ENCODE measurements at places on chromosomes 2 and 18. TPM values are rescaled to one million over a fixed set of nuclear protein-coding genes. Genes with fewer than 3 reads are reported as not detected.
A peak's percentile ranks its signal among the peaks of the same experiment; 100 is the strongest.

- H3K4me1 ChIP-seq, result no peaks in the 10 kb centered on the region
- no peak for DNase-seq
- H3K4me3 ChIP-seq, result no peak overlapping the region
- H3K27me3 ChIP-seq, result no peaks in the 10 kb centered on the region
Measured at GRCh38 chr2:225425284-225425683, 25.8 kb downstream of the NYAP2 start.

DNA sequence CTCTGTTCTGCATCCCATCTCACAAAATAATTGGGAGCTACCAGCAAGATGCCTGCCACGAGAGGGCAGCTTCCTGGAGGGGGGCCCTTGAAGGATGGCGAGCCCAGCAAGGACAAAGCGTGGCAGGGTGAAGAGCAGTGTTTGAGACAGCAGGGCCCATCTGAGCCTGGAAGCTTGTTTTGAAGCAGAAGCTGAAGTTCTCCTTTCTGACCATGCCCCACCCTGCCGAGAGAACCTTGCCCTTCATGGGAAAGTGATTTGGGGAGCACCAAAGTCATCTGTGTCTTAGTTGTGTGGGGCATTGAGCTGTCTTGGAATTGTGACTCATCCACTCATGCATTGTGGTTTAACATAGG lies 216.3 kb downstream of the BCL11A start:
- no peaks in the 10 kb centered on the region for H3K4me1 ChIP-seq
- no peaks in the 10 kb centered on the region for H3K27me3 ChIP-seq
- H3K27ac ChIP-seq, result no peak overlapping the region
- H3K4me3 ChIP-seq, result no peak overlapping the region

DNA sequence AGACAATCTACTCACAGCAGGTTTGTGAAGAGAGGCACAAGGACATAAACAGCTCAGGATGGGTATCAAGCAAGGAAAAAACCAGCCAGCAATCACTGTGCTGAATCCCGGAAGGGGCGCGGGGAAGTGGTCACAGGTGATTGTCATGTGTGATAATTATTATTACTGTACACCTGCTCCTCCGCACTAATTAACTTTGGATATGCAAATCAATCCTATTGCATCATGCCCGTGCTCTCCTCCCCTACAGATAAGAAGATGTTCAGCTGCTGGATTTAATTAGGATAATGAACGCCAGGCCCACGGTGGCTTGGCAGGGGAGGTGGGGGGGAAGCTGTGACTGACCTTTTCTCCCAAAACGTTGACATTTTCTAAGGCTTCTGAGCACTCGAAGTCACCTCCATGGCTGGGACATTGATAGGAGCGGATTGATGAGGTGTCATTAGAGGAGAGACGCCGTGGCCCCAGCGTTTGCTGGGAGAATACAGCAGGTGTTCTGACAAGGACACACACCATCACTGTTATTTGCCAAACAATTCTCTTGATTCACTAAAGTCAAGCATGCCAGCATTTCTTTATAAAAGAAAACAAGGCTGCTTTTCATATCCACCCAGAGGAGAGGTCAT lies 160.3 kb upstream of the VRK2 start:
- H3K27ac ChIP-seq, result no peak overlapping the region
- DNase-seq, result no peak
- no peaks in the 10 kb centered on the region for H3K36me3 ChIP-seq

GRCh38 chr18:58362027-58362575 lies 266.8 kb downstream of the ALPK2 start:
- DNase-seq, result peak; percentile 96
- H3K27ac ChIP-seq, result peak overlapping the region; percentile 89
- H3K4me1 ChIP-seq, result peaks cover 22% of the 10 kb centered on the region
- no peaks in the 10 kb centered on the region for H3K27me3 ChIP-seq

DNA sequence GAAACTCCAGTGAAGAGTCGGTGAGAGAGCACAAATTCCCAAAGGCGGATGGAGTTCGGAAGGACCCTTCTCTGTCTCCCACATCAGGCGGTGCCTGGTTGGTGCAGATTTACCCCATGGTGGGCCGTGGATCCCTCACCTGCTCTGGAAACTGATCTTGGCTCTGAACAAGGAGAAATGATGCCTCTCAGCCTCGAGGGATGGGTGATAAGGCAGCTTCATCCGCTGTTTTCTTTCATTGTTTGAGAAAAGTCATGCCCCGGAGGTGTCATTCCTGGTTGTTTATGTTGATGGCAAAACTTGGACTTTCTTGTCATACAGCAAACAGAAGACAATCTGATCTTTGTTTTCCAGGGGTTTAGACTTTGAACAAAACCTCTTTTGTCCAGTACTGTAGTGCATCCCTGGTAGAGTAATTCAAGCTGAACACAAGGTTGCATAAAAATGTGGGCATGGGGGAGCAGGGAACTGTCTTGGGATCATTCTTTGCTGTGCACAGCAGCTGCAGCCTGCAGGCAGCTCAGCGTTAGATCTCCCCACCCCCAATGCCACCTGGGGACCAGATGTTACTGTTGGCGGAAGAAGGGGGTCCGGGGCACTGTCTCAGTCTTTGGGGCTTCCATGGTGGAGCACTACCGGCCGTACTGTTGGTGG lies 81.3 kb downstream of the NFATC1 start:
- H3K36me3 ChIP-seq, result no peaks in the 10 kb centered on the region
- H3K4me3 ChIP-seq, result no peak overlapping the region
- H3K4me1 ChIP-seq, result no peaks in the 10 kb centered on the region
- H3K27ac ChIP-seq, result no peak overlapping the region
- no peaks in the 10 kb centered on the region for H3K27me3 ChIP-seq

- DNase-seq, result peak; percentile 32
- H3K27me3 ChIP-seq, result no peaks in the 10 kb centered on the region
- H3K4me1 ChIP-seq, result no peaks in the 10 kb centered on the region
- H3K27ac ChIP-seq, result no peak overlapping the region
- no peak overlapping the region for H3K4me3 ChIP-seq
Measured at GRCh38 chr2:46921676-46922448, 6.3 kb upstream of the MCFD2 start.

DNA sequence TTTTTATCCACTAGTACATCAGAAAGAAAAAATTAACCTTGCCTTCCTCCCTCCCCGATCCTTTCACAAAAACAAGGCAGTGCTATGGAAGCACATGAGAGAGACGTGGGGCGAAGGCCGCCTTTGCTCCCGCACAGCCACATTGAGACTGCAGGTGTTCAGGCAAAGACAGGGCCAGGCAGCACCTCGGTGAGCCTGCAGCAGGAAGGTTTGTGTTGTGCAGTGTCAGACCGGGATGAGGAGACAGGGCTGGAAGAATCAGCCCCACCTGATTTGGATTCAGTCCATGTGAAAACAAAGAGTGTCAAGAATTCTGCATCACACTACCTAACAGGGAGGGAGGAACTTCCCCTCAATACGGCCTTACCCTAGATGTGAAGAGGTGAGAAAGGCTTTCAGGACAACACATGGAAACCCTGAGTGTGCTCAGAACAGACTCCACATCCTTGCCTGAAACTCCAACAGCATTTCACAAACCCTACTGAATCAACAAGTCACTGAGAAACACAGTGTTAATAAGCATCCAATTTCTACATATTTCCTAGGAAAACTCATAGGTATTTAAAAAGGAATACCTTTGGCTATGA lies 59.6 kb downstream of the HDAC4 start:
- no peak overlapping the region for H3K27ac ChIP-seq
- no peak for DNase-seq

DNA sequence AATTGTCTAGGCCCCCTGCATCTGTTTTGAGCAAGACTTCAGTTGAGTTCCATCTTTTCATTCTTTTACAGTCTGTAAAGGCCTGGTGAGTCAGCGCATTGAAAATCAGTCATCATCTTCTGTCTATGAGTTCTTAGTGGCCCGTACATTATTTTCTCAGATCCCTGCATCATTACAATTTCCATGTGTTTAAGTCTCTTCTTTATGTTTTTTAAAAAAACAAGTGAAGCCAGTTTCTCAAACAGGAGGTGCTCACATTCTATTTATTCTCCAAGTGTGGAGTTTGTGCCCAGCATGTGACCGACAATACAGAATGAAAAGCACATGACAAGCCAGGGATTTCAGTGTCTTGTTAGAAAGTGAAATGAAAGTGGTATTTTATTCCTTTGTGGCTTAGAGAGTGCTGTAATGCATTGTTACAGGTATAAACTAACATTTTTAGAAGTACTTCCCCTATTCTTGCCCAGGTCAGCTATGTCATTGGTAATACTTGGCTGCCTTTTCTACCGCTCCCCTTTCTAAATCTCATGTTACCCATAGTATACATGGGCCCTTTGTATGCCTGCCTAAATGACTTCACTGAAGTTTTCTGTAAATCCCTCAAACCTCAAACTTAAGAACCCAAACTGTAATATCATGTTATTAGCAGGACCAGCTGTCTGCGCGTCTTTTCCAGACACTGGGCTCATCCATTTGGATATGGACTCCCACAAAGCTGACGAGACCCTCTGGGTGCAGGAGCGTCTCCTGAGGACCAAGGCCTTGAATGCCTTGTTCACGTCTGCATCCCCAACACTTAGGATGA lies 67.6 kb downstream of the FEZ2 start:
- H3K27ac ChIP-seq, result no peak overlapping the region
- peak; percentile 78 for DNase-seq
- H3K4me3 ChIP-seq, result no peak overlapping the region
- H3K27me3 ChIP-seq, result no peaks in the 10 kb centered on the region

- H3K36me3 ChIP-seq, result no peaks in the 10 kb centered on the region
- H3K27me3 ChIP-seq, result peaks cover 4% of the 10 kb centered on the region
- no peaks in the 10 kb centered on the region for H3K4me1 ChIP-seq
Measured at GRCh38 chr18:79384834-79385233, 10.9 kb upstream of the NFATC1 start.

DNA sequence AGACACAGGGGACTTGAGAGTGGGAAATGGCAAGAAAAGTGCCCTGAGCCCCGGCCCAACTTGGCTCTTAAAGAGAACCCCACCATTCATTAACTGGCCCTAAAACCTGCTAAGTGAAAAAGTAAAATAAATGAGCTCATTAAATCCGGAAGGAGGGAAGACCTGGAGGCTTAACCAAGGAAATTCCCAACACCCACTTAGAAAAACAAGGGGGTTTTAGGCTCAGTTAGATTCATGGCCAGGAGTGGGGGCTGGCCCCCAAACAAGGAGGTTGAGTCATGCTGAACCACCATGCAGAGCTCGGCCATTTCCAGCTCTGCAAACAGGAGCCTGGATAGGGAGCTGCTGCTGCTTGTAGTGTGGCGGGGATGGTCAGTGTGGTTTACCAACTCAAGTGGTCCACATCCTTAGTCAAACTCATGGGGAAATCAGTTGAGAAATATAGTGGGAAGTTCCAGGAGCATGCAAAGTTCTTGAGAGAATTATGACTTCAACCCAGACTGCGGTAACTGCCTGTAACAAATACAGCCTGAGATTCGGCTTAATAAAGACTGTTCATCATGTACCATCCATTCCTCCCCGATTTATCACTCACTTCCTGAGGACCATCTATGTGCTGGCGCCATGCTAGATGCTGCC lies 39.7 kb upstream of the MRPL19 start:
- no peaks in the 10 kb centered on the region for H3K36me3 ChIP-seq
- H3K4me3 ChIP-seq, result no peak overlapping the region
- H3K4me1 ChIP-seq, result peaks cover 21% of the 10 kb centered on the region
- peaks cover 3% of the 10 kb centered on the region for H3K27me3 ChIP-seq
- peak; percentile 98 for DNase-seq
- H3K27ac ChIP-seq, result peak overlapping the region; percentile 35

GRCh38 chr2:61266632-61267505 lies 104.9 kb downstream of the C2orf74 start:
- no peak overlapping the region for H3K27ac ChIP-seq
- H3K27me3 ChIP-seq, result no peaks in the 10 kb centered on the region
- DNase-seq, result no peak
- H3K4me3 ChIP-seq, result no peak overlapping the region

DNA sequence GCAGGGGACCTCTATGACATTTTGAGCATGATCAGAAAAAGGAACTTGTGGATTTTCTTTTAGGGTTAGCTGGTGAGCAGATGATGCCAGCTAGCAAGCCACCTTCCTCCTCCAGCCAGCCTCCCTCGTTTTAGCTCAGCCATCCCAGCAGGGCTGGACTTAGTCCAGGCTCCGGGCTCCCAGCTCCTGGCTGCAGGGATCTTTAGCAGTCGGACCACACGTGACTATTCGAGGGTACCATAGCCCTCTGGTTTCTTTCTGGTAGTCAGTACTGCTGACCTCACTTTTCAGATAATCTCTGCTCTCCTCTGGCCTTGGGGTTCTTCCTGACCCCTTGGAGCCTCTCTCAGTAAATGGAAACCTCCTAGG lies 31.8 kb downstream of the NCK2 start:
- no peak overlapping the region for H3K27ac ChIP-seq
- DNase-seq, result no peak
- no peak overlapping the region for H3K4me3 ChIP-seq
- peaks cover 25% of the 10 kb centered on the region for H3K4me1 ChIP-seq
- H3K27me3 ChIP-seq, result no peaks in the 10 kb centered on the region

DNA sequence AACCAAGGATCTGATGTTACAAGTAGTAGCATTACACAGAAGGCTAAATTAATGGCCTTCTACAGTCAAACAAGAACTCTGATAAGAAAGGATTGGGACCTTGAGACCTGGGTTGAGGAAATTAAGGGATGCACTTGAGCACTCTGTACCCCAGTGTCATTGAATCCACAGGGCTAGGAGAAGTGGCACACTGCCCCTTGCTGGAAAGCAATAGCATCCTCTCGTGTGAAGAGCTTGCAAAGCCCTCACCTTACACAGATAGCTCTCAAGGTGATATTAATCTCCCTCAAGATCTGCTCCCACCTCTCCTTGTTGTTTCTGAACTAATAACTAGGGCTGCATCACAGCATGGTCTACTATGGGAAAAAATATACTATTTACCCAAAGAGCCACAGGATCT lies 26.5 kb upstream of the CHST9 start:
- no peaks in the 10 kb centered on the region for H3K27me3 ChIP-seq
- H3K36me3 ChIP-seq, result no peaks in the 10 kb centered on the region
- no peaks in the 10 kb centered on the region for H3K4me1 ChIP-seq
- no peak for DNase-seq
- H3K27ac ChIP-seq, result no peak overlapping the region
- no peak overlapping the region for H3K4me3 ChIP-seq

- no peaks in the 10 kb centered on the region for H3K4me1 ChIP-seq
- no peaks in the 10 kb centered on the region for H3K27me3 ChIP-seq
- H3K4me3 ChIP-seq, result no peak overlapping the region
- no peak for DNase-seq
Measured at GRCh38 chr2:14188446-14188845, 444.1 kb upstream of the LRATD1 start.

DNA sequence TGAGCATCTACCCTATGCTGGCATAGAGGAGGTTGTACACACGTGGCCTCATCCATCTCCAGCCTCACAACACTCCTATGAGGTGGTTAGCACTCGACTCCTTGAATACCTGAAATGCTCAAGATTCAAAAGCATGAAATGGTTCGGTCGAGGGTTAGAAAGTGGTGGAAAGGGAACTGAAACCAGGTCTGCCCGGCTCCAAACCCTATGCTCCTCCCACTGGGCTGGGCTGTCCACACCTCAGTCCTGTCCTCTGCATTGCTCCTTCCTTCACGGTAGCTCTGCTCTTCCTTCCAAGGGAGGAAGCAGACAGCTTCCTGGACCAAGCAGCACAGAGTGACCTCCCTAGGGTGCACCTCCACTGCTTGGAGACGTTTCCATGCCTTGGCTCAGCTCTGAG lies 565.2 kb upstream of the ID2 start:
- no peak overlapping the region for H3K4me3 ChIP-seq
- no peaks in the 10 kb centered on the region for H3K4me1 ChIP-seq
- no peak for DNase-seq
- no peaks in the 10 kb centered on the region for H3K36me3 ChIP-seq
- H3K27me3 ChIP-seq, result no peaks in the 10 kb centered on the region

Gene DTNA
- 28.2 TPM for total RNA-seq

Gene TCF7L1
- 0.83 TPM for total RNA-seq

Gene CDK15
- 1.3 TPM for total RNA-seq

Gene TTL
- 28.2 TPM for total RNA-seq

Gene ACMSD
- not detected for total RNA-seq

Gene MYOM1
- total RNA-seq, result 0.26 TPM

Gene CRYGC
- not detected for total RNA-seq

Data from fibroblast of lung (primary cell).